HS-5 (cell line): ENCODE measurements at places on chromosomes 5 and 9.
A peak's percentile ranks its signal among the peaks of the same experiment; 100 is the strongest.

DNA sequence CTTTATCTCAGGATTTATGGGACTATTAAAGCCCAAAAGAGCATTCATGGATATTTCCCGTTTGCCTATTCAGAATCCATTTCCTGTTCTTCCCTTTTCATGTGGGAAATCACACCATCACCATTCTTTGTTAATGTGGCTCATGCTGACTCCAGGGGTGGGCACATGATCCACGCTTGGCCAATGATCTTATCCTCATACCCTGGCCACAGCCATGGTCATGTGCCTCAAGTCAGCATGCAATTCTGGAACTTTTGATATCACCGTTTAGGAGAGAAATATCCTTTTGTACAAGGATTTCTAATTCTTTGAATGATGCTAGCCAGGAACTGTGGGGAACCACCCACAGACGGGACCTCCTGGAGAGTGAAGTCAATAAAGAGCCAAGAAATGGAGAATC is 272.2 kb downstream of the PRELID2 start:
- DNase-seq, result no peak

DNA sequence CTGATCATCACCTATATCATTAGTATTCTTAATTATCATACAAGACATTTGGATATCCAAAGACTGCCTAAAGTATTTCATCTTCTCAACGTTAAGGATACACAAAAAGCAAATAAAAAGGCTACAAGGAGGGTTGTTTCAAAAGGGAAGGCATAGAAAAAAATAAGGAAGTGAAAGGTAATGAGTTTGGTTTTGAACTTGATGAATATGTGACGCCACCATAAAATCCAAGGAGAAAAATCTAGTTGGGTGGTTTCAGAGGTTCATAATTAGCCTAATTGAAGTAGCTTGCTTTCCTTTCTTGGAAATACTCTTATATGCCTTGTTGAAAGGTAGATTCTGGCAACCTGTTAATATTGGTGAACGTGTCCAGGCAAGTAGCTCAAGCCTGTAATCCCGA is 96.1 kb upstream of the SGCD start:
- DNase-seq, result no peak

- DNase-seq, result no peak
Observed at GRCh38 chr5:174617910-174618309, 106.5 kb upstream of the MSX2 start.

- DNase-seq, result no peak
Observed at GRCh38 chr9:135307300-135307699, 172.3 kb upstream of the PPP1R26 start.

GRCh38 chr9:108973895-108974294 is 39.4 kb downstream of the CTNNAL1 start:
- DNase-seq, result no peak

DNA sequence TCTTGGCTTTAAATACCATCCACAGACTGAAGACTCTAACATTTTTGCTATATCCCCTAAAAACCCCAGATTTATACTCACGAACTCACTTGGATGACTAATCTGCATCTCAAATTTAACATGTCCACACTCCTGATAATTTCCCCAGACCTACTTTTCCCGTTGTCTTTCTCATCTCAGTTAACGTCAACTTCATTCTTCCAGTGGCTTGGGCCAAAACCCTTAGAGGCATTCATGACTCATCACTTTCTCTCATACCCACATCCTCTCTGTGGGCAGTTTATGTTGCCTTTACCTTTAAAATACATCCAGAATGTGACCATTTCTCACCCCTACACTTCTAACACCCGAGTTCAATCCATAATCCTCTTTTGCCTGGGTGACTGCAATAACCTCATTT is 96.7 kb downstream of the EDIL3 start:
- DNase-seq, result peak; percentile 80

DNA sequence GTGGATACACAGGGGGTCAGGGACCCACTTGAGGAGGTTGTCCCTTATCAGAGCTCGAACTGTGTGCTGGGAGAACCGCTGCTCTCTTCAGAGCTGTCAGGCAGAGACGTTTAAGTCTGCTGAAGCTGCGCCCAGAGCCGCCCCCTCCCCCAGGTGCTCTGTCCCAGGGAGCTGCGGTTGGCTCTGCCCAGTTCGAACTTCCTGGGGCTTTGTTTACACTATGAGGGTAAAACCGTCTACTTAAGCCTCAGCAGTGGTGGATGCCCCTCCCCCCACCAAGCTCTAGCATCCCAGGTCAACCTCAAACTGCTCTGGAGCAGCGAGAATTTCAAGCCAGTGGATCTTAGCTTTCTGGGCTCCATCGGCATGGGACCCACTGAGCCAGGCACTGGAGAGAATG is 15.9 kb downstream of the SRD5A1 start:
- no peak for DNase-seq

DNA sequence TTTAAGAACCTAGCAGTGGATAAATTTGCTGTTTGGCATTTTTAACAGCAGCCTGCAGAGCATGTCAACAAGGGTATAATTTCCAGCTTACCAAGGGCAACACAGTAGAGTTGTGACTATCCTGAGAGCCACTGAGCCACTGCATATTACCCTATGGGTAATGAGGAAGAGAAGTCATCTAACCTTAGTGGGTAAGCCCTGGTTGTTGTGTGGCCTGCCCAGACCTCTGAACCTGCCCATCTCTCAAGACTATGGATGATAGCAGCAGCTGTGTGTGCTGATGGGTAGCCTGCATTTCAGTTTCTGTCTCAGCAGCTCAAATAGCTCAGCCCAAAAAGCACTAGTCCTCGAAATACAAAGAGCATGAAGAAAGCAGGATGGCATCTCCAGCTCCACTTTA is 56.1 kb upstream of the PIP5K1B start:
- DNase-seq, result no peak

- no peak for DNase-seq
Observed at GRCh38 chr9:116907989-116908388, 220.9 kb downstream of the TRIM32 start.

GRCh38 chr9:37149666-37150308 is 29.4 kb downstream of the ZCCHC7 start:
- DNase-seq, result no peak

DNA sequence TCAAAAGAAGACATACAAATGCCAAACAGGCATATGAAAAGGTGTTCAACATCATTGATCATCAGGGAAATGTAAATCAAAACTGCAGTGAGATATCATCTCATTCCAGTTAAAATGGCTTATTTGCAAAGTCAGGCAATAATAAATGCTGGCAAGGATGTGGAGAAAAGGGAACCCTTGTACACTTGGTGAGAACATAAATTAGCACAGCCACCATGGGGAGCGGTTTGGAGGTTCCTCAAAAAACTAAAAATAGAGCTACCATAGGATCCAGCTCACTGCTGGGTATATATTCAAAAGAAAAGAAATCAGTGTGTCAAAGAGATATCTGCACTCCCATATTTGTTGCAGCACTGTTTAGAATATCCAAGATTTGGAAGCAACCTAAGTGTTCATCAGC is 50.3 kb downstream of the AP3S1 start:
- DNase-seq, result no peak

GRCh38 chr5:59738024-59738423 is 155.5 kb downstream of the PDE4D start:
- DNase-seq, result no peak

DNA sequence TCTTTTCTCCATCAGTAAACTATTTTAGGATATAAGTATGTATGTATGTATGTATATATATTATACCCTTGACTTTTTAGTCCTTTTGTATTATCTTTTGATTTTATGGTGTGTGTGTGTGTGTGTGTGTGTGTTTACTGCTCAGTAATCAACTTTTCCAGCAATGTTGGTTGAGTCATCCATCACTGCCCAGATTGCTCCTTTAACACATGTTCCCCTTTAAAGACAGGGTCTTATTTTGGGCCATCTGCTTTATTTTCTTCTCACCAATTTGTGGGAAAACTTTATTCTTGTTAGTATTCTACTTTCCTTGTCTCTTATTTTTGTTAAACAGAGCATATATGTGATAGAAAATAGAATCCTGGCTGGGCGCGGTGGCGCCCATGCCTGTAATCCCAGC is 28.1 kb downstream of the ANKRD33B start:
- no peak for DNase-seq

- no peak for DNase-seq
Observed at GRCh38 chr9:134101623-134102149, 33.9 kb upstream of the BRD3 start.
